ENCODE measurements at places on chromosomes 11 and 22.

GRCh38 chr11:102320679-102321078, 3.4 kb downstream of the BIRC3 start:
- DNase-seq = no peak

DNA sequence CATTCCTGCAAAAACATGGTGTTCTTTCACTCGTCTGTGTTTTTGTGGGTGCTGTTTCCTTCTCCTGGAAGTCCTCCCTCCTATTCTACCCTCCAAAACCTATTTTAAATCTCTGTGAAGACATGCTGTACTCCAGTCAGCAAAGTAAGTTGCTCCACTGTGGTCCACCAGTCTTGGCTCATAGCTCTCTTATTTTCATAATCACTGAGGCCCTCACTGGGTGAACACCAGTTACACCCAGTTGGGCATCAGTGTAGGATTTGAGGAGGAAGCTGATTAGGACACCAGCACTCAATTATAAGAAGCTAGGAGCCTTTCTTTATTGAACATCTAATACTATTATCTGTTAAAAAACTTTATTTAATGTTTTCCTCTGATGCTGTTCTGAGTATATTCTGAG, 23.9 kb upstream of the EED start:
- no peak for DNase-seq

GRCh38 chr11:86688398-86689179, 16.2 kb upstream of the ME3 start:
- no peak for DNase-seq

DNA sequence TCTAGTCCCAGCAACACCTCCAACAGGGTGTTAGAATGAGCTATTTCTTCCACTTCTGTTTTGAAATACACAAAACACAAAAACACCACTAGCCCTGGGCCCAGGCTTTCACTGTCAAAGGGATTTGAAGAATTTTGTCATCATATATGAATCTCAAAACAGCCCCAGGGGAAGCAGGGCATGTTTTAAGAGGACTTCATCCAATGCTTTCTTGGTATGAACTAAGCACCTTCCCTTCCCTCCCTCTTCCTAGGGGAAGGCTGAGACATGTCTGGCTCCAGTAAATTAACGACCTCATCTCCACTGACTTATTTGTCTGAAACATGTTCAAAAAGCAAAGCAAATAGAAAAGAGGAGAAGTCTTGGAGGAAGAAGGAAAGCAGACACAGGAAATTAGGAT, 75.7 kb upstream of the INCENP start:
- no peak for DNase-seq

Data from tibial nerve (tissue), 4 donors.